Activated naive CD4-positive, alpha-beta T cell treated with anti-CD3 and anti-CD28 coated beads, Interleukin-2, amount 50 U/mL, for 72 hours (primary cell): ENCODE measurements at places on chromosomes 12 and 14. TPM values are rescaled to one million over a fixed set of nuclear protein-coding genes. Genes with fewer than 3 reads are reported as not detected.

The COCH gene
- 1.4 TPM for total RNA-seq

The FIGNL2 gene
- 0.30 TPM for total RNA-seq

- no peak for DNase-seq
Measured at GRCh38 chr14:39492267-39492666, 60.0 kb upstream of the FBXO33 start.

- no peak for DNase-seq
Measured at GRCh38 chr12:60072911-60073310, 477.1 kb downstream of the SLC16A7 start.

- no peak for DNase-seq
Measured at GRCh38 chr12:103498990-103499389, 3.2 kb upstream of the C12orf42 start.

DNA sequence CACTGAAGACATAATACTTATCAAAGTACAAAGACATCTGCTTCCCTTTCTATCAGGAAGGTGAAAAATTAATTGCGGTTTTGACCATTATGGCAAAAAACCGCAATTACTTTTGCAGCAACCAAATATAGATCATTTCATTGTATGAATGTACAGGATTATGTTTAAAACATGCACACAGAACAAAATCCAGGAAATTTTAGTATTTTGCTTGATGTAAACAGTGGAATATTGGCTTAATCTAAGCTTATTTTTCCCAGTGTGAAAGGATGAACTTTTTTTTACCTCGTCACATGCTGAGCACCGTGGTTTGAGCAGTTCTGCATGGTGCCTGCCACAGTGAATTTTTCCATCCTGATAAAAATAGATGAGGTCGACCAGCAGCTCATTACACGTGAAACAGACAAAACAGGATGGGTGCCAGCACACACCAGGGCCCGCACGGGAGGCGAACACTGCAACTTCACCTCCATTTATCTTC, 121.2 kb downstream of the PRICKLE1 start:
- DNase-seq, result no peak
